ENCODE measurements at places on chromosomes 3 and 15.

- no peak for DNase-seq
These were observed 111.1 kb downstream of the TPRA1 start for GRCh38 chr3:127479449-127479848.

GRCh38 chr3:25707268-25707926 is 42.7 kb upstream of the TOP2B start:
- no peak for DNase-seq

DNA sequence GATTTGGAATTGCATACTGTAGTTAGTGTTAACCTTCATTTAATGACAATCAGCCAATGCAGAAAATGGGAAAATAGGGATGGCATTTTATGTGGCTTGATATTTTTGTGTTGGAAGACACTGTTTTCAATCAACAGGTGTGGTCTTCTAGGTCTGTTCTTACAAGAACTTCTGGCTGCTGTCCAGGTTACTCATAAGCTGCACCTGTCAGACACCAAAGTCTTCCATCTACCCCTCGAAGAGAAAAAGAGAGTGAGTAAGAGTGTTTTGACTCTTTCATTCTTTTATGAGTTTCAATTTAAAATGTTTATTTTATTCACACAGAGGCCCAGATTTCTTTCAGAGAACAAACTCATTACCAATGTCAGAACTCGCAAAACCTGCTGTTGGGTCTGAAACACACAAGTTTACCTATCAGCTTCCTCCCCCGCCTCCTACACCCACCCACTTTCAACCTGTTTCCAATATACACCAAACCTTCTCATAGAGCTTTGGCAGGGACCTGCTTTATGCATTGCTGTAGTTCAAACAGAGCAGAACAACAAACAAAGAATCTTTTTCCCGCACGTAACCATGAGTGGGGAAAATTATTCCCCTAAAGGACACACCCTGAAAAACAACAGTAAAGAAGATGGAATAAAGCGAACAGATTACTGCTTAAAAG is 767.7 kb upstream of the ALCAM start:
- no peak for DNase-seq

DNA sequence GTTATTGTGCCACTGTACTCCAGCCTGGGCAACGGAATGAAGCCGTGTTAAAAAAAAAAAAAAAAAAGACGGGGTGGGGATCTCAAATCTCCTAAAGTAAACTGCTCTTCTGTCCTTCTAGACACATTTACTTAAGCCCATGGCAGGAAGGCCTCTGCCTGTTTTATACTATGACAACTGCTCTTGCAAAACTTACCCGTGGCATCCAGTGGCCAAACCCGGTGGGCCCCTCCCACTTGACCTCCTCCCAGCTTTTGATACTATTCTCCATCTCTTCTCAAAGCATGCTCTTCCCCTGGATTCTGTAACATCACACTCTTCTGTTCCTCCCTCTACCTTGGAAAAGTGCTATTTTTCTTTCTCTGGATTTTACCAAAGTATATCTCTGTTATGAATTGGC is 112.2 kb downstream of the RFTN1 start:
- DNase-seq: no peak

- DNase-seq: no peak
These were observed 6.0 kb downstream of the CHCHD4 start for GRCh38 chr3:14118400-14119381.

DNA sequence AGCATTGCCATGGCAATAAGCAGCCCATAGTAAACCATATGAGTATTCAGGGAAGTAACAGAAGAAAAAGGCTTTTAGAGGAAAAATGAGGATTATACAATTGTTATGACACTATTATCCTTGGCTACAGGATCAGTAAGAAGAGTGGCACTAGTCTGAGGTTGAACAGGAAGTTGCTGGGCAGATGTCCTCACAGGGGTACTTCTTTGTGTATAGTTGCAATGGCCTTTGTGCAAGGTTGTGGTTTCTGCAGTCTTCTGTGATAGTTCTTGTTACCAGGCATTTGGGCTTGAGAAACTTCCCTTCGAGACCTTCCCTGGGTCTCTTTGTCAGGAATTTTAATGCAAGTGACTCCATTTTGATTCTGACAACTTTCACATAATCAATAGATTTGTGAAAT is 100.6 kb upstream of the ATP11B start:
- no peak for DNase-seq

- no peak for DNase-seq
These were observed 315.1 kb downstream of the ARPP21 start for GRCh38 chr3:35954413-35954812.

GRCh38 chr15:89115547-89115946 is 27.3 kb downstream of the ABHD2 start:
- no peak for DNase-seq

- DNase-seq: no peak
These were observed 424.8 kb upstream of the TPM1 start for GRCh38 chr15:62617741-62618140.

GRCh38 chr15:70376929-70377691 is 279.4 kb upstream of the TLE3 start:
- no peak for DNase-seq

DNA sequence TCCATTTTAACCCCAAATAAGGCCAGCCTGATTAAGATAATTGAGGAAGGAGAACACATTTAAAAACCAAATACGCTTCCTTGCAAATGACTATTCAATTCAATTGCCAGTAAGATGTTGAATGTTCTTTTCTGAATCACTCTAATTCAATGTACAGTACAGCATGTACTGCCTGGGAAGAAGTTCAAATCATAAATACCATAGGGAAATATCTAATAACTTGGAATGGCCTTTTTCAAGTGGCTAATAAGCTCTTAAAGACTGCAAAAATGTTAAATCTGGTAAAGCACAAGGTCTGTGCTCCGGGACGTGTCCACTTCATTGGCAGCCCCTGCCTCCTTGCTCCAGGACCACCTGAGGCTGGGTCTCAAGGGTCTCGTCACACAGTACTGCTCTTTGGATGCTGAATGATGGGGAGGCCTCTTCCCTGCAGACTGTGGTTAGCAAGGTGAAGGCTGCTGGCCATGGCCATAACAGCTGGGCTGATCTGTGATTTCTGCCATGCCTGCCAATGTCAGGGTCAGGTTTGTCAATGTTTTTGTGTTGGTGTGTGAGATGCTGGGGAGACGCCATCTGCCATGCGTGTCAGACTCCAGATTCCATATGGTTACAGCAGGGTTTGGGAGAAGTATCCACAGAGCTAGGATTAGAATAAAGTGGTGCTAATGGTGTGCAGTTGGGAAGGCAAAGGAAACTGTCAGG is 300.5 kb downstream of the ADAMTS17 start:
- no peak for DNase-seq

GRCh38 chr3:194671511-194671899 is 486 bp downstream of the LSG1 start:
- no peak for DNase-seq

GRCh38 chr15:51766341-51766740 is 14.9 kb downstream of the TMOD2 start:
- no peak for DNase-seq

DNA sequence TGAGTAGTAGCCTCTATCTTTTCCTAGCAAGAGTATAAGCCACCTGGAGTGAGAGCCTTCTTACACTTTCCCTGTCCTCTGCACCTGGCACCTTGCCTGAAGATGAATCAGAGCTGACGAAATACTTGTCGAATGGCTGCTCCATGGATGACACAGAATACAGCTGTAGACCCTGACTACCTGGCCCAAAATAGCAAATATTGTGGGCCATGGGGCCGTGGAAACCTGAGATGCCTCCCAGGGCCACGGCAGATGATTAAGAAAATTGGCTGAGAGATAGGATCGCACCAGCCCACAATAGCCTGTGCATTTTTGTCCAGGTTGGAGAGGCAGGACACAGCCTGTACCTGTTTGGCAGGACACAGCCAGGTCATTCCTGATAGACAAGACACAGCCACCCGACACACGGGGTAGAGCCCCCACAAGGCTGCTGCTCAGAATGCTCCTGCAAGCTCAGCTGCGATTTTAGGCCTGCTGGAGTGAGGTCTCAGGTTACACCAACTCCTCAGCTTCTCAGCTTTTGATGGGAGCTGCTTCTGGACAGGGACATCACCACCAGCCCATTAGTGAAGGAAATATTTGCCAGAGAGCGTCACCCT is 22.9 kb upstream of the TPM1 start:
- DNase-seq: peak; percentile 30

DNA sequence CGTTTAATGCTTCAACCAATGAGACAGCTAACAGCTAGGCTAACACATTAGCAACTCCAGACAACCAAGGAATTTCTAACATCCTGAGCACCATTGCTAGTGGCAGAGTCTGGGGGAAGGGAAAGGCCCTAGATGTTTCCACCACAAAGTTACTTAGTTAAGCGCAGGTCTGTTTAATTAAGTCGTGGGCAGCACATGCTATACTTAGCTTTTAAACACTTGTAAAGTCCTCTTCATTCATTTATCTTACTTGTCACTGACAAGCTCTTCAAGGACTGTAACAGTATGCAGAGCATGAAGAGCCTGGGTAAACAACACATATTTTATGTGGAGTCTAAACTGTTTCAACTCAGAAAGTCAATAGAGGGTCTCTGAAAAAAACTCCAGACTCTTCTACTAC is 221.1 kb upstream of the WNT5A start:
- no peak for DNase-seq

GRCh38 chr15:61128343-61128742 is 100.8 kb downstream of the RORA start:
- no peak for DNase-seq

DNA sequence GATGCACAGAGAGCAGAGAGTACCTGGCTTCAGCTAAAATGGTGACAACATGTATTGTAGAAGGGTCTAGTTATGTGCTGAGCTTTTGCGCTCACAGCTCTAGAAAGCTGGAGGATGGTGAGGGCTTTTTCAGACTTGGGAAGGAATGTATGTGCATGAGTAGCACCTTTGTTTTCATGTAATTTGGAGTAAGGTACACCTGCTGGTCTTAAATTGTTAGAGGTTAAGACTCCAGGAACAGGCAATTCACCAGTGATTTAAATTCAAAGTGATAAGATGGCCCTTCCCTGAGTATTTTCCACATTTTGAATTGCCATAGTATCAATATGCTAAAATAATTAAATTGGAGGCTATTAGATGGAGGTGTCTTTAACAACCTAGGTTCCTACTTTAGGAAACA is 436.4 kb upstream of the GOLIM4 start:
- DNase-seq: no peak

- DNase-seq: no peak
These were observed 1.3 kb downstream of the NME9 start for GRCh38 chr3:138328341-138328740.

DNA sequence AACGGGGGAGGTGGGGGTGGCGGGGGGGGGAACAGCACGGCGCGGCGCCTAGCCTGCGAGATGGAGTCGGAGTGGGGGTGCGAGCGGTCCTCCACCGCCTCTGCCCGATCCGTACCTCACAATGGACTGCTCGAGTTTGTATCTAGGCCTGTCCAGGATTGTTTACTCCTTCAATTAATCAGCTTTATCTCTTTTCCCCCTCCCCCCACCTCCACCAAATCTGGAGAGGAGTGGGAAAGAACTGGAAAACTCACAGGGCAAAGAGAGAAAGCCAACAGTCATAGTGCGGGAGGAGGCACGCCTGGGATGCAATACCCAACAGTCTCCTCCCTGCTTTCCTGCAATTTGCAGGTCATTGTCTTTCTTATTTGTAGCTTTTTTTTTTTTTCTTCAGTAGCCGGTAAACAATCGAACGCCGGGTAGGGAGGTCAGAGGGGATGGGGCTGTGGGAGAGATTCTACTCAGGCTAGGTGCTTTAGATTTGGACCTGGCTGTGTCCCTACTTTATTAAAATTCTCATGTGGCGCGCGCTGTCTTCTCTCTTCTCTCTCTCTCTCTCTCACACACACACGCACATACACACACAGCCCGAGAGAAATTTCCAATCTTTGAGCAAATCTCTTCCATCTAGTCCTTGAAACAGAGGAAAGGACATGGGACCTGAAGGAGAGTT is 6.9 kb upstream of the MEIS2 start:
- no peak for DNase-seq

- no peak for DNase-seq
These were observed 35.3 kb downstream of the CEP152 start for GRCh38 chr15:48775546-48775945.

DNA sequence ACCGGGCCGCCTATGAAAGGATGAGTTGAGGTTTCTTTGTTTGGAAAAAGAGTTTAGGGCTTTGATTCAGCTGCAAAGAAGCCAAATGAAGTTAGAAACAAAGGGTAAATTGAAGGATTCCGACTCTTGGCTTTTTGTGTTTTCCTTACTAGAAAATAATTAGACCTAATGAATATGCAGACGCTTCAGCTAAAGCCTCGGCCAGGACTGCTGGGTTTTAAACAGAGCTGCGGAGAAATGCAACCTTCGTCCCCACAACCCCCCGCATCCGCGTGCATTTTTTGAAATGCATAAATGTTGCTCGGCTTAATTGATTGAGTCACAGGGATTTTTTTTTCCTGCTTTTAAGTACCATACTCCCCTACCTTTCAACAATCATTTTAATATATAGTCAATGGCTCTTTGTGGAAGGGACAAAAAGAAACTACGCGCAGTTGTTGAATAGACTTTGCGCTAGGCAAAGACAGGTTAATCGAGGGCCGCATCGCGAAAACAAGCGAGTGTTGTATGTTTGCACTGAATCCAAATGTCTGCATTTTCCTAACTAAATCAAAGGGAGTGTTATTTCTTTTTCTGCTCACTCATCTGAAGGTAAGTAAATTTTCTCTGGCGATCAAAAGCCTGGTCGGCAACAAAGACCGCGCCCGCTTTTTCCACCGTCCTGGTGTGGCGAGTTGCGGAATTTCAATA is 1.3 kb upstream of the ZIC4 start:
- no peak for DNase-seq

- DNase-seq: no peak
These were observed 128.8 kb downstream of the SV2B start for GRCh38 chr15:91228890-91229289.

DNA sequence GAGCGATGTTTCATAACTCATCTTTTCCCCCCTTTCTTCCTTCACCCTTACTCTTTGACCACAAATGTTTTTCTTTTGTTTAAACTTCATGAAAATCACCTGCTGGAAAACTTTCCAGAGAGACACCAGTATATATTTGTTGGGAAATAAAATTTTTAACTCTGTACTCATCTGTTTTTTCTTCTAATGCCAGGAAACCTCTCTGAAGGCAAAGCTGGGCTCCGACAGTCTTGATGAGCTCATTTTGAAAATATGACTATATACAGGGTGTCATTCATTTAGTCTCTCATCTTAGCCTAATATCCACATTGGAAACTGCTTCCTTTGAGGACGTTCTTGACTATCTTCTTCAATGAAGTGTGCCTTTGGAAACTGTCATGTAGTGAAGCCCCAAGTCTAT is 339.6 kb upstream of the ROBO2 start:
- no peak for DNase-seq

GRCh38 chr3:58630076-58630709 is 36.4 kb downstream of the FAM3D start:
- DNase-seq: peak; percentile 47

Data from H54 (cell line).